CD4-positive, alpha-beta T cell treated with Interleukin-12 subunit alpha and Interleukin-12 subunit beta, for 1 hour (primary cell): ENCODE measurements at places on chromosomes 3 and 15.
A peak's percentile ranks its signal among the peaks of the same experiment; 100 is the strongest.

- peak; percentile 37 for DNase-seq
These were observed 14.8 kb downstream of the PBRM1 start for GRCh38 chr3:52670621-52671521.

- no peak for DNase-seq
These were observed 97.9 kb downstream of the NAALADL2 start for GRCh38 chr3:174957081-174957480.

GRCh38 chr15:89171136-89172072 is 50.0 kb downstream of the RLBP1 start:
- peak; percentile 35 for DNase-seq

DNA sequence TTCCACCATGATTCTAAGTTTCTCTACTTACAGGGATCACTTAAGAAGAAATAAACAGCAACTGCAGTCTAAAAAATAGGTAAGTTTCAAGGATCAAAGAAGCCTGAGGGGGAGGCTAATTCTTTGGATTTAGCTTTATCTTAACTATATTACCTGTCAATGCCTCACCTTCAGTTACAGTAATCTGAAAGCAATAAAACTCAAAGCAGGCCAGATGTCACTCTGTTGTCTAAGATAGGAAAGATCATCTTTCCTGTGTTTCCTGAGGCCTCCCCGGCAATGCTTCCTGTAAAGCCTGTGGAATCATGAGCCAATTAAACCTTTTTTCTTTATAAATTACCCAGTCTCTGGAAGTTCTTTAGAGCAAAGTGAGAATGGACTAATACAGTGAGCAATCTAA is 60.2 kb downstream of the NPTN start:
- no peak for DNase-seq

- DNase-seq = no peak
These were observed 5.5 kb downstream of the AMOTL2 start for GRCh38 chr3:134368751-134369105.

DNA sequence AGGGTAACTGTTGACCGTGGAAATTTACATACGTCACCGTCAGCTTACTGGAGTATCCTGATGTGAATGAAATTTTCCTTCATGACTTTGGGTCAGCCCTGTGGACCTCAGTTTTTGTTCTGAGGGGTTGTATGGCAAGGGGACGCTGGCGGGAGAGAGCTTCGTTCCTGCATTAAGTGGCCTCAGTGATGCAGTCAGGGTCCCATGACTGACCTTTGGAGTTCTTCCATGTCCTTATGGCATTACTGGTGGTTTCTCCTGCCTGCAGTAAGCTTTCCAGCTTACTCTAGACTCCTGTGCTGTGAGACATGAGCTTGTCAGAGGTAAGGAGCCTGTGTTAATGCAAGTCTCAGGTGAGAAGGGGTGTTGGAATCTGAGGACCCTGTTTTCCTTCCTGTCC is 1.8 kb downstream of the CD276 start:
- DNase-seq = no peak

GRCh38 chr3:122245513-122246174 is 62.2 kb downstream of the CASR start:
- peak; percentile 17 for DNase-seq

DNA sequence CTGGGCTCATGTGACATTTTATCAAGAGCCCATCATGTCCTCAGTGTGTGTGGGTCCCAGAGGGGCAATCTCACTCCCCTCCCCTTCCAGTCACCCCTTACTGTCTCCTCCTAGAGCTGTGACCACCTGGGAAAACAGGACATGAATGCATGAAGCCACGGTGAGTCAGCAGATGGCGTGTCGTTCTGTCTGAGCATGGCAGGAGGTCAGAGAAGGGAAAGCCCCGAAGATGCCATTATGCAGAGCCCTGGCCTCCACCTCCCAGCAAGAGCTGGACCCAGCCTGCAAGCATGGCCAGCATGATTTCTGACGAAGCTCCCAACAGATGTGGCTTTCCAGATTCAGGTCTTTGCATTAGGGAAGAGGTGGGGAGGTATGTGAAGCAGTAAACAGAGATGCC is 118.5 kb downstream of the TLE3 start:
- DNase-seq = no peak

- DNase-seq = peak; percentile 85
These were observed 2.8 kb downstream of the HEMK1 start for GRCh38 chr3:50572158-50572557.

DNA sequence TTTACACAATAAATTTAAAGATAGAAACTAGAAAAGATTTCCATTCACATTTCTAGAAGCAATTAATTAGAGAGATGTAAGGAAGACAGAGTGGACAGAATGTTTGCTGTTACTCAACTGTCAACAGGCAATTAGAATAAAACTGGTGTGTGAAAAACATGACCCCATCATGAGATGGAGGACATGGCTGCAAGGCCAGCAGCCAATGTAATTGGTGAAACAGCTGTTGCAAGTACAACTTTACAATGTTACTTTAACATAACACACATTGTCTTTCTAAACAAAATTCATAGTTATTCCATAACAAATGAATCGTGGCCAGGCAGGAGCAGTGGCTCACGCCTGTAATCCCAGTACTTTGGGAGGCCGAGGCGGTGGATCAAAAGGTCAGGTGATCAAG is 28.6 kb upstream of the STAG1 start:
- DNase-seq = no peak

DNA sequence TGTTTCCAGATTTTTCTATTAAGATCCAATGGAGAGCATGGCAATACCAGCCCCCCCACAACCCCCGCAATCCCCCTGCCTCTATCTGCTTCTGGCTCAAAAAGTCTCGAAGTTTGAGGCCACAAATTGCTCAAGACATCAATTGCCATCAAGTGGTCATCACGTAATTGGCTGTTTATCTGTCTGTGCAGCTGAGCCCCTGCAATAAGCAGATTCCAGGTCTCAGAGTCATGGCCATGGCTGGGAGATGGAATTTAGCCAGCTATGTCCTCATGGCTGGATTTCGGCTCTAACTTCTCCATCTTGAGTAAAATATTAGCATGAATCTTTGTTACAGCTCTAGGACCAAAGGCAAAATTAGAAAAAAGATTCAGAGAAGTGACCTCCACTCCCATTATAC is 22.7 kb downstream of the SSUH2 start:
- no peak for DNase-seq

DNA sequence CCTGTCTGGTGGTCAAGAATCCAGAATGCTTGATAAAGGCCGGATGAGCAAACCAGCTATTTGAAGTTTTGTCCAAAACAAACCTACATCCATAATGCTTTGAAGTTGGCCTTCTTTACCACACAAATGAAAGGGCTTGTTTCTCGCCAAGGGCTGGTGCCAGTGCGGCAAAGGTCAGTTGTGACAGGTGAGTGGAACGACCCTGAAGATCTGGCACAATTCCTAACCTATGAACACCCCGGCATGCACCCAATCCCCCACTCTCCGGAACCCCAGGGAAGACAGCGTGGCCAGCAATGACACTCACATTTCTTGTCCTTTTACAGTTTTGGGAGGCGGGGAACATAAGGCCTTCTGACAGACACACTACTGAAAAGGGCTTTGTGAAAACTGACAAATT is 90.6 kb downstream of the ATP10A start:
- no peak for DNase-seq

DNA sequence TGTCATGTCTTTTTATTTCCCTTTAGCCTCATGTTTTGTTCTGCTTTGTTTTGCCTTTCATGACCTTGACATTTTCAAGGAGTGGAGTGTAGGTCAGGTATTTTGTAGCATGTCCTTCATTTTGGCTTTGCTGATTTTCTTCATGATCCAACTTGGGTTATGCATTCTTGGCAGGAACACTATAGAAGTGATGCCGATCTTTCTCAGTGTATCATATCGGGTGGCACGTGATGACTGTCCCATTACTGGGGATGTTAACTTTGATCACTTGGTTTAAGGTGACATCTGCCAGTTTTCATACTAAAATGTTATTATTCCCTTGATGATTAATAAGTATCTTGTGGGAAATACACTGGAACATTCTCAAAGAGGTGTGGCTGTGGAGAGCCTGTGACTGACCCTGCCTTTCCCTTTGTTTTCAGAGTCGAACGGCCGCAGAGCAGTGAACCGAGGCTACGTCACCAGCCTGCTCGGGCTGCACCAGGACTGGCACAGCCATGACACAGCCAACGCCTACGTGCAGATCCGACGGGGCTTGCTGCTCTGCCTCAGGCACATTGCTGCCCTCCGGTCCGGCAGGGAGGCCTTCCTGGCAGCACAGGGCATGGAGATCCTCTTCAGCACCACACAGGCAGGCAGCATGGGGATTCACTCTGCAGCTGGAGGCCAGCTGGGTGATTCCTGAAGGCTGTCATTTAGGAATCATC is 167.7 kb downstream of the AGBL1 start:
- DNase-seq = no peak

DNA sequence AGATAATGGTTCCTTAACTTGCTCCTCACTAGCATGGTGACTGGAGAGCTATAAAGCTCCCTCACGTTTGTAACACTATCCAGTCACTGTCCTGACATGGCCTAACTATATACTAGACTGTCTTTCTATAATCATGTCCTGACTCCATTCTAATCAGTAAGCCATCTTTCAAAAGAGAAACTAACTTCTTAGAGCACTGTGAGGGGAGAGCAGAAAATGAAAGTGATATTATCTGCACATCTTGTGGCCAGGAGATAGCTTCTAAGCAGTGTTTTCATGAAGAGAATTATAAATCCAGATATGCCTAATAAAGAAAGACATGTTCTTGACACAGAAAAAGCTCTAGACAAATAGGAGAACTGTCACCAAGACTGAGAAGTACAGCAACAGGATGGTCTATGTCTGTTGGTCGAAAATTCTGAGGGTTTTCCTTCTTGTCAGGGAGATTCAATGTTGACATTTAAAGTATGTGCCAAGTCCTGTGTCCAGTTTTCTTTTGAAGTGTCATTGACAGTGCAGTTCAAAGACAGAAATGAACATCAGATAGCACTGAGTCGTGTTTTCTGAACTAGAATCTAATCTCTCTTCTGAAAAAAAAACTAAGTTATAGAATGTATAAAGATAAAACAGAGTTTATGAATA is 230.6 kb upstream of the PEX5L start:
- DNase-seq = peak; percentile 19

DNA sequence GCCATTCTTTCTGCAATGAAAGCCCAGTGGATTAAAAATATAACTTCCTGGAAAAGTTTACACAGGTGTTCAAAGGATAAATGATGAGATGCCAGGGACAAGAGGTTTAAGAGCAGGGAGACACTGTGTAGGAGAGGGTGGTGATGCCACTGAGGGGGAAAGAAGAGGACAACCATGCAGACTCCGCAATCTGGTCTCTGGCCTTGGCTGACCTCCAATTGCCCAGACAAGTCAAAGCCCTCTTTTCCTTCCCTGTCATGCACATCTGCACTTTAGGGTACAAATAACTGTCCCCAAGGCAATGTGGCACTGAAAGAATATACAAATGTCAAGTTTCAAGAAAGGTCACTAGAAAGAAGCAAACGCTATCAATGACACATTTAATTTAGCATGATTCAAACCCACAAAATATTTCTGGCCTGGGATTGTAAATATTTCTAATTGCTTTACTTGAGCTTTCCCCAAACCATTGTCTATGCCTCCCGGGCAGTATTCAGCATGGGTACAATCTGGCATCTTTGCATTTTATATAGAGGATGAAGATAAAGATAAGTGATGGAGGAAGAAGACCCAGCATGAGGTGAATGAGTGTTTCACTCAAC is 319.4 kb downstream of the PLCL2 start:
- no peak for DNase-seq

DNA sequence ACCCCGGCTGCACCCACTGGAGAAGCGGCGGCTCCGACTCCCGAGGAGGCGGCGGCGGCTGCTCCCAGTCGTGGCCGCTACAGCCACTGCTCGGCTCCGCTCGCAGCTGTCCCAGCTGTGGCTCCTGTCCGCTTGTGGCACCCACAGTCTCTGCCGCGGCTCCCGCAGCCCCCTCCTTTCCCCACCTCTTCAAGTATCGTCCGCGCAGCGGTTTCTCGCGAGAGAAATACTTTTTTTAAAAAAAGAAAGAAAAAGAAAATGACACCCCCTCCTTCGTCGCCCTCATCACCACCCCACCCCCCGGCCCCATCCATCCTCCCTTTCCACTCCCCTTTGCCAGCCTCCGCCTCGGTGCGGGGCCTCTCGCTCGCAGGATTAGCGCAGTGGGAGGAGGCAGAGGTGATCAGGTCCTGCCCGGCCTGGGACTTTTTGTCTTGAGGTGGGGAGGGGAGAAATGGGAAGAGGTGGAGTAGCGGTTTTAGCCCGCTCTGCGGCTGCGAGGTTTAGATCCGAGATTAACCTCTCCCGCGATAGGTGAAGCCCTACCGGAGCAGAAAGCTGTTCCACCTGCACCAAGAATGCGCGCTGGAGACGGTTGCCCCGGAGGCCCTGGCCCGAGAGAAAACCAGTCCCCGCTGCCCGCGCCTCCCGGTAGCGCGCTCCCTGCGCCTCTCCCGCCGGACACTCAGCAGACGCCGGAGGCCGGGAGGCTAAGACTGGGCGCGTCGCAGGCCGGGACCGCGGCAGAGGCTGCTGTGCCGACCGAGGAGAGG is at the start of gene FBN1:
TSS of gene FBN1 (minus strand) at position 152 of the 773 bp plus-strand sequence. CDS start 940 bp downstream, outside the sequence.
- DNase-seq = no peak

- no peak for DNase-seq
These were observed 71.9 kb downstream of the ADAMTS17 start for GRCh38 chr15:100269831-100270230.

GRCh38 chr3:13792051-13792490 is 87.8 kb downstream of the WNT7A start:
- no peak for DNase-seq

DNA sequence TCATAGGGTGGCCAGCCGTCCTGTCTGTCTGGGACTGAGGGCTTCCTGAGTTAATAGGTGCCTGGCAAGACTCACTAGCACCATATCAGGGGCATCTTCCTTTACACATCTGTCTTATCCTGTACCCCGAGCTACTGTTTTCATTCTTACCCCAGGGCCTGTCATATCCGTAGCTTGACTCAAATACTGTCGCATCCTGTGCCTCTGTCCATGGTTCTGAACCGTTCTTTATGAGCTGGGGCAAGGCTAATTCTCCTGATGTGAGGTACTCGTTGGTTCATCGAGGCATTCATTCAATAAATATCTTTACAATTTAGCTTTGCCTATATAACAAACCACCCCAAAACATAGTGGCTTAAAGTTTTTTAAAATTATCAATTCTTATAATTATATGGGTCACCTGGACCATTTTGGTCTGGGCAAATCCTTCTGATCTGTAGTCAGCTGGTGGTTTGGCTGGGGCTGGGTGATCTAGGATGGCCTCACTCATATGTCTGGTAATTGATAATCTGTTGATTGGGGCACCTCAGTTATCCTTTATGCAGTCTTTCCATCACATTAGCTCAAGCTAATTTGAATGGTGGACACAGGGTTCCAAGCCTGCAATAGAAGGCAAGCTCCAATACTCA is 121.2 kb downstream of the TLE3 start:
- peak; percentile 40 for DNase-seq

- no peak for DNase-seq
These were observed 62.9 kb upstream of the ACAN start for GRCh38 chr15:88740356-88740755.
